ENCODE measurements at places on chromosomes 16 and 17.
A peak's percentile ranks its signal among the peaks of the same experiment; 100 is the strongest.

DNA sequence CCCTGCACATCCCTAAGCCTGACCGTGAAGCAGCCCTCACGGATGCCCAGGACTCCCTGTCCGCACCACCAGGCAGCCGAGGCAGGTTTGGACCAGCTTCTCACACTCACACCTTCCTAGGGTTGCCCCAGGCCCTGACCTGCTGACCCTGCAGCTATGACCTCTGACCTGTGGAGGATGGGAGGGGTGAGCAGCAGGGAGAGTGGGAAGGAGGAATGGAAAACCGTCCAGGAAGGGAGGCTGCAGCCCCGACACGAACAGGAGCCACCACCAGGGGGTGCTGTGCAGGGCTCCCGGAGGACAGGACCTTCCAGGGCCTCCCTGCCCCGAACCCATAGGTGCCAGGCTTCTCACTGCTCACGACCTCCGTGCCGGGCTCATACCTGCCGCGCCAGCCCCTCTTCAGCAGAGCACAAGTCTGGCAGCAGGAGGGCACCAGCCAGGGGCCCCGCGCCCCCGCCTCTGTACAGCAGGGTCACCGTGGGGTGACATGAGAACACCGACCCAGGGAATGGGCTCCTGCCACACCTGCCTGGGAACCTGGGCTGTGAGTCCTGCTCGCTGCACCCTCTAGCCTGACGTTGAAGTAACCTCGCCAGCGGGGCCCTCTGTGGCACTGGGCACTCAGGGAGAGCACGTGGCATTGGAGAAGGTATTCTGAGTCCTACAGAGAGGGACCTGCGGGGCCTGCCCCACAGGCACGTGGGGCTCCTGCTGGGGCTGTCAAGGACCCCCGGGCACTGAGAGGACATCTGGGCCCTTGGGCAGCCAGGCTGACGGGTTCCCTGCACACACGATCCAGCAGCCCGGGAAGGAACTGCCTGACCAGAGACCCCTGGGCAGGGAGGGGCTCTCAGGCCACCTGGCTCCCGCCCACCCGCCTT, 37.6 kb downstream of the CTU2 start:
- DNase-seq: peak; percentile 80

DNA sequence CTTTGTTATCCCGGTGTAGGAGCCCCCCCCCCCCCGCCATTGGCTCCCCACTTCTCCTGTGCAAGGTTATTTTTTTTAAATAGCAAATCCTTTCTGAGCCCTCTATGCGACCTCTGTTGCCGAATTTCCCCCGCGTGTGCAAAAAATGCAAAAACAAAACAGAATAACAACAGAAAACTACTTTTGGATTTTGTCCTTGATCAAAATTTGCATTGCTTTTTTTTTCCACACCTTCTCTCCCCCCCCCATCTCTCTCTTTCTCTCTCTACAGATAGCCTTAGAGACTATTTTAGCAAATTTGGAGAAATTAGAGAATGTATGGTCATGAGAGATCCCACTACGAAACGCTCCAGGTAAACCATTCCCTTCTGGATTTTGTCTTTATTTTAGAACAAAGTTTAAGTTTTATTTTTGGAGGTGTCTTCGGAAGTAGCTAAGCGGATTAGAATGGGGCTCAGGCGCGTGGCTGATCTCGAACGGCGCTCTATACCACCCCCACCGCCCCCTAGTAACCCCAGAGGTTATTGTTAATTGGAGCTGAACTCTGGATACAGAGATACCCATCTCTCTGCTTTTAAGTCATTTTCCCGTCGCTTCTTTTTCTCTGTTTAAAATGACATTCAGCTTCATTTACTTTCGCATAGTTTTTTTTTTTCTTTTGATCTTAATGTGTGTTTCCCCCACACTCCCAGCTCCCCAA, 1.0 kb downstream of the MSI2 start:
- no peak for DNase-seq

- DNase-seq: no peak
Observed at GRCh38 chr17:44219616-44220212, at the start of gene UBTF. Gene UBTF, minus strand, starts transcription at chr17:44219675. Its CDS starts 1,446 bp downstream, at chr17:44218229.

DNA sequence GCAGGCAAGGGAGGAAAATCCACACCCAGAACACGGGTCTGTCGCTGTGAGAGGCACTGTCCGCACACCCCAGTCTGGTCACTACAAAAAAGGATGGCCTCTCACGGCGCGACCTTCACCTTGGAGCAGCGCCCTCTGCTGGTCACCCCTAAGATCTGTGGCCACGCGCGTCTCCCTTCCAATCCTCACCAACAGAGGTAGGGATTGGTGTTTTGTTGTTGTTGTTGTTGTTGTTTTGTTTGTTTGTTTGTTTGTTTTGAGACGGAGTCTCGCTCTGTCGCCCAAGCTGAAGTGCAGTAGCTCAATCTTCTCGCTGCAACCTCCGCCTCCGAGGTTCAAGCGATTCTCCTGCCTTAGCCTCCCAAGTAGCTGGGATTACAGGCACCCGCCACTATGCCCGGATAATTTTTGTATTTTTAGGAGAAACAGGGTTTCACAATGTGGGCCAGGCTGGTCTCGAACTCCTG, 15.0 kb upstream of the C17orf58 start:
- DNase-seq: peak; percentile 61

- no peak for DNase-seq
Observed at GRCh38 chr16:74829637-74830036, 55.0 kb upstream of the FA2H start.

GRCh38 chr16:22948603-22949368, 134.8 kb downstream of the HS3ST2 start:
- no peak for DNase-seq

Data from activated T-cell treated with anti-CD3 and anti-CD28 coated beads, Interleukin-2, amount 50 U/mL, for 1 hour (primary cell).